Left lung (tissue), 14 donors: ENCODE measurements at places on chromosomes 1 and 21.
A peak's percentile ranks its signal among the peaks of the same experiment; 100 is the strongest.

DNA sequence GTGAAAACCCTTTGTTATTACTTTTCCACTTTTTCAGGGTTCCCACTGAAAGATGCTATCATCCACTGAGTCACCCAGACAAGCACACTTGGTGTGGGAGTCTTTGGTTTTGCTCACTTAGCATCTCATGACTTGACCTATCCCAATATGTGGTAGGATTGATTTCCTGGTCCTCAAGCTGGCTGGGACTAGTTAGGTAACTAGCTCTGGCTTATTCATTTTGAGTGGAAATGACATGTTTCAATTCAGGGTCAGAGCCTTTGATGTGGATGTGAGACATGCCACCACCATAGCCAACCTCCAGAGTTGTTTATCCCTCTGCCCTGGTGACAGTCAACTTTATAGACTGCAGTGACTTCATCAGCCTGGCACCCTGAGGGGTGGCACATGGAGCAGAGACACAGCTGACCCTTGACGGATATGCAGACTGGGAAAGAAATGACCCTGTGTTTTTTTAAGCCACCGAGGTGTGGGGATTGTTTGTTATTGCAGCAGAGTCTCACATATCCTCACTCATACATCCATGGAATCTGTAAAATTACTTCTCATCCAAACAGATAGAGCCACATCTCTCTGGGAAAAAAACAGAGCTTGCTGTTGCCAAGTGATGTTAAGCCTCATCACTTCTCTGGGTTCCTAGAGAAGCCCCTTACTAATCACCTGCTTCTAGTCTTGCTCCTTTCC is 699.9 kb downstream of the MATN1 start:
- no peaks in the 10 kb centered on the region for H3K4me1 ChIP-seq
- no peak overlapping the region for H3K4me3 ChIP-seq
- no peak for DNase-seq
- H3K27me3 ChIP-seq: no peaks in the 10 kb centered on the region

DNA sequence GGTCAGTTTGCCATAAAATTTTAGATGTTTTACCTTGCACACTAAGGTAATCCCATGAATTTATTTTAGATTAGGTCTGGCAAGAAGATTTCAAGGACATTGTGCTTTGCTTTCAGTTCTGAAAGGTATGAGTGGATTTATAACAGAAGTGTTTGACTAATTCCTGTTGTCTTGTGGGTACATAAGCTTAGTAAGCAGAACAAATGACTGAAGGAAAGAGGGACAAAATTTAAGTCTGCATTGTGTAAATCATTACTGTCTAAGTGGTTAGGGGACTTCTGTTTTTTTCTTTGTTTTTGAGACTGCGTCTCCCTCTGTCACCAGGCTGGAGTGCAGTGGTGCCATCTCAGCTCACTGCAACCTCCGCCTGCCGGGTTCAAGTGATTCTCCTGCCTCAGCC is 60.1 kb downstream of the PKN2 start:
- H3K36me3 ChIP-seq: no peaks in the 10 kb centered on the region
- no peaks in the 10 kb centered on the region for H3K27me3 ChIP-seq
- no peak for DNase-seq
- H3K27ac ChIP-seq: no peak overlapping the region
- no peak overlapping the region for H3K4me3 ChIP-seq
- H3K4me1 ChIP-seq: no peaks in the 10 kb centered on the region

- H3K4me3 ChIP-seq: no peak overlapping the region
- no peak overlapping the region for H3K27ac ChIP-seq
- no peaks in the 10 kb centered on the region for H3K4me1 ChIP-seq
- H3K27me3 ChIP-seq: no peaks in the 10 kb centered on the region
Observed at GRCh38 chr1:157955221-157955620, 38.2 kb upstream of the KIRREL1 start.

DNA sequence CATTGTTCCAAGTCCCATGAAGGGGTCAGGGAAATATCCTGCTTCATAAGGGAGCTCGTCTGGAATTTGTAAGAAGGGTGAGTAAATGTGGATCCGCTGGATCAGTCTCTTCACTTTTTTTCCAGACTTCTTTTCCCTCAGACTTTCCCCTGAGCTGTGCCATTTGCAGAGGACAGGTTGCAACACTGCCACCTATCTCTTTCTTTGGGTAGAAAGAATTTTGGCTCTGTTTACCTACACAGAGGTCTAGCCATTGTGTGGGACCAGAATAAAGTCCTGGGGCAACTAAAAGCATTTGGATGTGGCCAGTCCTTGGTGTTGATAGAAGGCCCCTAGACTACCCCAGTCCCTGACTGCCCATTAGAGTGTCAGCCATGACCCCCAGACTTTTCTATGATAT is 1146.7 kb upstream of the PRMT6 start:
- no peak for DNase-seq
- no peak overlapping the region for H3K27ac ChIP-seq
- no peaks in the 10 kb centered on the region for H3K4me1 ChIP-seq
- H3K27me3 ChIP-seq: no peaks in the 10 kb centered on the region
- H3K4me3 ChIP-seq: no peak overlapping the region

DNA sequence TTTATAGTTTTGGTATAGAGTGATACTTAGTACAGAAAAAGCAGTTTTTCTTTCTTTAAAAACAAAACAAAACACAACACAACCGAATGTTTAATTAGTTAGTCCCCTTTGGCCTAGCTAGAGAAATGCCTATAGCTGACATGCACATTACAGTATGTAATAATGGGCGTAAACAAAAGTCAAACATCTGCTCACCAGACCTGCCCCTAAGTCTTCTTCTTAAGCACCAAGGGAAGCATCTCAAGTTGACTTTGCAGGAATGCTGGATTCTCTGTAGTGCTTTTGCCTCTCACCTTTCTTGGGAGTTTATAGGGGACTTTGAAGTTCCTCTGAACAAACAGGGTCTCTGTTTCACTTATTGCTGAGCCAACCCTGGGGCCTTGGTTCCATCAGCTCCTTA is 143.7 kb downstream of the TM2D1 start:
- H3K4me3 ChIP-seq: no peak overlapping the region
- H3K36me3 ChIP-seq: no peaks in the 10 kb centered on the region
- no peaks in the 10 kb centered on the region for H3K27me3 ChIP-seq
- no peaks in the 10 kb centered on the region for H3K4me1 ChIP-seq
- DNase-seq: no peak

- no peaks in the 10 kb centered on the region for H3K36me3 ChIP-seq
- H3K27me3 ChIP-seq: no peaks in the 10 kb centered on the region
- no peak for DNase-seq
- H3K4me1 ChIP-seq: no peaks in the 10 kb centered on the region
- no peak overlapping the region for H3K4me3 ChIP-seq
- no peak overlapping the region for H3K27ac ChIP-seq
Observed at GRCh38 chr1:166470014-166470413, 303.2 kb upstream of the FAM78B start.

DNA sequence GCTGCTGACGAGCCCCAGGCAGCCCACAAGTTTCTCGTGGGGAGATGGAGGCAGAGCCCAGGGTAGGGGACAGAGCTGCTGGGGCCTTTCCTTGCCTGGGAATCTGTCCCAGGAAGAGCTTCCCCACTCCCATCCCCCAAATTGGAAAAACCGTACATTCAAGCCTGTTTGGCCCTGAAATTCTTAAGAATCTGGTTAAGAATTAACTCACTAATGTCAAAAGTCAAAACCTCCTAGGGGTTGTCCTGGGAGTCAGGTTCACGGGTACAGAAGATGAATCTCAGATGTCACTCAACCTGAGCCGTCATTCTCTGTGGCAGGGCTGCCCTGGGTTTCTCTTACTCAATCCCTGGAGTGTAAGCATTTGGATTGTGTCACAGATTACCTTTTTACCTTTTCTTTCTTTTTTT is 8.4 kb downstream of the C1orf115 start:
- no peaks in the 10 kb centered on the region for H3K36me3 ChIP-seq
- H3K27me3 ChIP-seq: no peaks in the 10 kb centered on the region
- H3K4me1 ChIP-seq: no peaks in the 10 kb centered on the region
- H3K27ac ChIP-seq: no peak overlapping the region
- DNase-seq: no peak

GRCh38 chr1:202078241-202078640 is 44.5 kb upstream of the GPR37L1 start:
- H3K36me3 ChIP-seq: no peaks in the 10 kb centered on the region
- no peaks in the 10 kb centered on the region for H3K27me3 ChIP-seq
- no peak overlapping the region for H3K27ac ChIP-seq

- H3K4me3 ChIP-seq: no peak overlapping the region
- no peak for DNase-seq
- H3K4me1 ChIP-seq: peaks cover 8% of the 10 kb centered on the region
- no peaks in the 10 kb centered on the region for H3K36me3 ChIP-seq
- peak overlapping the region; percentile 79 for H3K27ac ChIP-seq
- no peaks in the 10 kb centered on the region for H3K27me3 ChIP-seq
Observed at GRCh38 chr1:244353551-244354091, 98.1 kb downstream of the ADSS2 start.

DNA sequence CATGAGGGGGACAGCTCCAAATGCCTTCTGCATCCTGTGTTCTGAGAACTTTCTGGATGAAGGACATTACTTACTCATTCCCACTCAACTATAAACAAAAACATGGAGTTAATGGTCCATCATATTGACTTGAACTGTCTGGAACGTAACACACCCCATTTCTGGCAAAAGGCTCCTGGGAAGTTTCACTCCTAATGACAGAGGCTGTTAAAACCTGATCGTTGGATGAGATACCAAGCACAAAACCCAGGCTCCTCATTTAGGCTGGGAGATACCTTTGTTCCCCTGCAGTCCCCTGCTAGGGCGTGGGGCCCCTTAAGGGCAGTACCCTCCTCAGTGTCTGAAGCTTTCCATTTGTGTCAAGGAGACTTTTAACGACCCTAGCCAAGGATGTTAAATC is 78.9 kb downstream of the RHOU start:
- no peaks in the 10 kb centered on the region for H3K27me3 ChIP-seq
- DNase-seq: no peak
- H3K4me3 ChIP-seq: no peak overlapping the region

DNA sequence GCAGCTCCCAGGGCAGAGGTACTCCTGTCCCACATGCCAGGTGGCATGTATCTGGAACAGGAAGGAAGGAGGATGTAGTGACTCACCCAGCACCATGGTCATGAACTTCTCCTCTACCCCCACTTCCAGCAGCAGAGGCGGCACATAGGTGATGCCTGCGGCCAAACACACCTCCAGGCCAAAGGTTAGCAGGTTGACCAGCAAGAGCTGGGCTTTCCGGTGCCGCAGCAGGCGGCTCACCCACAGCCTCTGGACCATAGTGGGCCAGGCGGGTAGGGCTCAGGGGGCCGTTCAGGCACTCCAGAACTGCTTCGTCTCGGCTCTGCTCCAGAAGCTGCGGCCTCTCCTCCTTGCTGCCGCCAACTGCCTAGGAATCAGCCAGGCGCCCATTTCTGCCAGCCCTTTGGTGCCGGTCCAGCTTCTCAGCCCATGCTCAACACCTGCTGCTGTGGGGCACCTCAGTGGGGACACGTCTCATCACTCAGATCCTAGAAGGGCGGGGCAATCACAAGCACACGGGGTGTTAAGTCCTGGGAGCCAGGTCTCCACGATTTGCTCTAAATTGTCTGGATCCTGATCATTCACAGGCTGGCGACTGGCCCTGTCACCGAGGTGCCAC is 15.8 kb downstream of the SLC45A3 start:
- no peaks in the 10 kb centered on the region for H3K27me3 ChIP-seq
- no peaks in the 10 kb centered on the region for H3K36me3 ChIP-seq
- H3K27ac ChIP-seq: no peak overlapping the region
- no peak overlapping the region for H3K4me3 ChIP-seq
